Jurkat, Clone E6-1 (cell line): ENCODE measurements at places on chromosomes 12 and 14.

- peak; percentile 26 for DNase-seq
These were observed 172.8 kb upstream of the DCN start for GRCh38 chr12:91355150-91356006.

GRCh38 chr12:112971248-112971647 lies 7.1 kb upstream of the OAS2 start:
- DNase-seq = no peak

- no peak for DNase-seq
These were observed 114.0 kb upstream of the HIF1A start for GRCh38 chr14:61581340-61581739.

GRCh38 chr12:130795906-130796305 lies 43.1 kb downstream of the STX2 start:
- no peak for DNase-seq

- DNase-seq = no peak
These were observed 659 bp upstream of the FOXJ2 start for GRCh38 chr12:8031872-8032241.

DNA sequence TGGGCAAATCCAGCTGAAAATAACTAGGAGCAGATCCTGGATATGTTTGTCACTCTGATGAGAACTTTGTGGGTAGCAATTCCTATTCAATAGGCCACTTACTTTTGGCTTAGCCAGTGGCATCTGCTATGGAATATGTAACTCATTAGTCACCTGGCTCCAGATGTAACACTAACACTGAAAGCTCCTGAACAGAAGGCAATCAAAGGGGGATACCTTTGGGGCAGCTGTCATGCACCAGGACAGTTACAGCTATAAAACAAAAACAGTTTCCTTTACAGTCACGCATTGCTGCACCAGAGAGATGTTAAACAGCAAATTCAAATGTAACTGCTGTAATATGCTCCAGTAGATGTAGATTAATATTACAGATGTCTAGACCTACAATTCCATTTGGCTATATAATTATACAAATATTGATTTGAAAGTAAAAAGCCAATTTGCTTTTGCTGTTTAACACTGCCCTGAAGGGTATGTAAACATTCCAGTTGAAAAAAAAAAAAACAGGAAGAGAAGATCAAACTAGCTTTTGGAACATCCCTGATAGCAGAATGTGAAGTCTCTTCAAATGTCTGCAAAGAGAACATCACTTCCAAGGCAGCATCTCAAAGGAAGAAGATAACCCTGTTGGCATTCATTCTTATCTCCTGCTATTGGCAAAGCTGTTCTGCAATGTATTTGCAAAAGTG lies 18.4 kb downstream of the RACGAP1 start:
- no peak for DNase-seq

- peak; percentile 33 for DNase-seq
These were observed 46.3 kb downstream of the NTS start for GRCh38 chr12:85920324-85920947.

- DNase-seq = no peak
These were observed 11.5 kb upstream of the NT5DC3 start for GRCh38 chr12:103852498-103852997.

DNA sequence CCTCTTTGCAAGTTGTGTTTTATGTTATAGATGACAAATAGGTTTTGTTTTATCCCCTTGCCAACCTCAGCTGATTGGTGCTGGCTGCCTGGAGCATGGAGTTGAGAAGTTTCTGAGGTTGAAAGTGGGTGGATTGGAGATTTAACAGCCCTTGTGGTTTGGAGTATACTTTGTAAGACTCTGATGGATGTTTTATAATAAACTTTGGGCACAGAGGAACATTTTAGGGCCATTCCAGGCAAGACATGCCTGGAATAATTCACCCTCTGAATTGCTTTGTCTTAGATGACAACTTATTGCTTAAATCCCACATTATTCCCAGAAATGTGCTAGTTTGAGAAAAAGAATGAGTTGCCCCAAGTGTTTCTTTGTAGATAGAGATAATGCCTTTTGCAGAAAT lies 158.9 kb downstream of the SLC5A8 start:
- no peak for DNase-seq

DNA sequence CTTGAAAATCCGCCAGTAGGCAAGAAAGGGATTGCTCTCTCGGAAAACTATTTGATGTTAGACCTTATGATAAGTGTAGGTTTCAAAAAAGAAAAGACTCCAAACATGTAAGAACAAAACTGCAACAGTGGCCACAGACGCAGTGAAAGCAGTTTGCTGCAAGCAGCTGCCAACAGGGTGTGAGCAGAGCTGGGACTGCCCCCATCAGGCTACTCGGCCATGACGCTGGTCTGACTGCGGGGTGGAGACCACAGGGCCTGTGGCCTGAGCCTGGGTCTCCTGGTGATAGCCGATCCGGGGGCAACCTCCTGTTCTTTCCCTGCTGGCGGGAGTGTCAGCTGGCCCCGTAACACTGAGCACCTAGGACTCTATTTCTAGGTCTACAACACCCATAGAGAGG lies 63.2 kb downstream of the AMN start:
- no peak for DNase-seq

- DNase-seq = peak; percentile 59
These were observed 456.7 kb upstream of the SEL1L start for GRCh38 chr14:81990312-81990761.

DNA sequence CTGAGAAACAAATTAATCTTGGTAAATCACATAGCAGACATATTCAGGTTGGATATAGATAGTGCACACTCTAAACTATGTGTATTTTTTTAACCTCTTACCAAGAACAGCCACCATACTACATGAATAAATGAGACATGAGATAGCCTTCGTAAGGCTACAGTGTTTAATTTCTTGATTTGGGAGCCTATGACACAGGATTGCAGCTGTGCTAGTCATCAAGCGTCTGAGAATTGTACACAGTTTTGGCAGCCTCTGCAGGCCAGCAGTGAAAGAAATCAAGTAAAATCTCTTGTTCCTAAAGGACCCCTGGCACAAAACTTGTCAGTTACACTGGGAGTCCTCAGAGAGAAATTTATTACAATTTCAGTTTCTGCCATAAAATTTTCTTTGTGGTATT lies 236.1 kb downstream of the C12orf50 start:
- no peak for DNase-seq

GRCh38 chr12:102513272-102513671 lies 32.9 kb upstream of the IGF1 start:
- no peak for DNase-seq

DNA sequence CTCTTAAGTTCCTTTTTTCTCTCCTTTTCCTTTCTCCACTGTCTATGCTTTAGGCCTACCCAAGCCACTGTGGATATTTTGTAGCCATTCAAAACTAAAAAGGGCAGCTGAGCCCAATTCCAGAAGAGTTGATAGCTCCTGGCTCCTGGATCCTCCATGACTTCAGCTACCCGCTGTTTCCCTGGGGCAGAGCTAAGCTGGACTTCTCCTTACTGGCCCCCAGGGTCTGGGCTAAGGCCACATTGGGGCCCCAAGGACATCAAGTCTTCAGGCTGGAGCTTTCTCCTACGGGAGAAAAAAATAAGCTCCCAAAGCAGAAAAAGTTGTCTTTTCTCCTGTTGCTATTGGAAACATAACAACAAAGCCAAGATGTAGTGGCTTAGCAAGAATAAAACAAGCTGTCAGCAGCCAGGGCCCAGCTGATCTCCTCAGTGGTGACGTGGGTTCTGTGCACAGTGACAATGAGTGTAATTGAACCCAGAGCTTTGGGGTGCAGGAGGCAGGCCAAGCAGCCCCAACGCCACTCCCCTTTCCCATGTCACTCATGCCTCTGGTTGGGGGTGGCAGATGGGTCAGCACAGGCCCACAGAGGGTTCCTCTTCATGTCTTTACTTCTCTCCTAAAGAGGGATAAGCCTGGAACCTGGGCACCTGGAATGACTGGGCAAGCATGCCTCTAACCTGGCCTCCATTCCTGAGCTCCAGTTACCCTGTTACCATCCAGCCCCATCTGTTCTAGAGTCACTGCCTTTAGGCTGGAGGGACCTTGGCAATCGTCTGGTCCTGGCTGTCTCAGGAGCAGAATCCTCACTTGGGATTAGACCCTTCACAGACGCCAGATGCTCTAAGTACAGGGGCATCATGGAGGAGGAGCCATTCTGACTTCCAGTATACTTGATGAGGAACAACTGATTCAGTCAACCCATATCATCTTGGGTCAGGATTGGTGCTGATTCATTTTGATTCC lies 171.2 kb downstream of the ZFP36L1 start:
- no peak for DNase-seq

GRCh38 chr12:41684997-41685396 lies 459.7 kb downstream of the GXYLT1 start:
- no peak for DNase-seq

DNA sequence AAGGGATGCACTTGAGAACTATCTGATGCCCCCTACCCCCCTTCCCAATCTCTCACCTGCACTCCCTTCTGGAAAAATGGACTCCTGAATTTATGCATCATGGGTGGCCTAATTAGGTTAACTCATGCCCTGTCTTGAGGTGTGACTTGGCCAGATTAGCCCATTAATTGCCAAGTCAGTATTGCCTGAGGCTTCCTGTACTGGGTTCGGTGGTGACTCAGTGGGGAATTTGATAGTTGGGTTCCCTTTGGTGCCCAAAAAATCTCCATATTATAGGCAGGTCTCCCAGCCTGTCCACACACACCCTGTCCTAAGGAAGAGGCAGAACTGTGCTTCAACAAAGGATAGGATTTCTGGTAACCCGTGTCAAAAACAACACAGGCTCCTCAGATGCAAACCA lies 146.1 kb downstream of the CHST11 start:
- no peak for DNase-seq

DNA sequence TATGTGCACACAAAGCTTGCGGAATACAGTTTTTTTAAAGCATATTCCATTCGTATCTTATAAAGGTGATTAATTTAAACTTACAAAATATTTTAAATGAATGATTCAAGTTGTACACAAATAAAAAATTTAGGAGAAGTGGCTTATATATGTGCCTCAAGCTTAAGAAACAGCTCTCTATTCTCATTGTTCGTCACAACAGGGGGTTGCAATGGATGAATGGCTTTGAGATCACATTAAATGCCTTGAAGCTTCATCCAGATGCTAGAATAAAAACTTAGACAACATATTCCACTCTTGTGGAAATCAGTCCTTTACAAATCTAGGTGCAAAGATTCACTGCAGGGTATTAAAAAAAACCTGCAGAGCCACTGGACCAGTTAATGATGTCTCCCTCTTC lies 303.9 kb upstream of the LRFN5 start:
- DNase-seq = no peak

- peak; percentile 57 for DNase-seq
These were observed 3.9 kb upstream of the KRT4 start for GRCh38 chr12:52817699-52818238.

- DNase-seq = no peak
These were observed 29.5 kb upstream of the CISTR start for GRCh38 chr12:53781228-53781801.

GRCh38 chr12:131671871-131672270 lies 39.0 kb upstream of the SFSWAP start:
- no peak for DNase-seq

DNA sequence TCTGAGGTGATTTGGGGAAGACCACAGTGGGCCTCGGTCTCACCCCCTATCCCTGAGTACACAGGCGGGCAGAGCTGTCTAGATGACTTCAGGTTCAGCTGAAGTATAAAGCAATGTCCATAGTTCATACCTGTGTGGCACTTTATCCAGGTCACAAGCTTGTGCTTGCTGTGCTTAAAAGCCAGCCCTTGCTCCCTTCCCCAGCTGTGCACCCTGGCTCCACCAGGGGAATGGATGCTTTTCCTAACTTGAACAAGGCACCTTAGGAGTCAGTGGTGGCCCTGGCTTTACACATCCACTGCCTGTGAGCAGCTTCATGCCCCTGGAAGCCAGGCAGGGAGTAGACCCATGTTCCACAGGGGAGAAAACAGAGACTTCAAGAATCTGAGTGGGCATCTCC lies 5.5 kb downstream of the CARMIL3 start:
- DNase-seq = no peak

GRCh38 chr12:105822131-105823105 lies 316.3 kb downstream of the NUAK1 start:
- DNase-seq = no peak

GRCh38 chr14:45199230-45199629 lies 53.8 kb downstream of the MIS18BP1 start:
- DNase-seq = no peak

DNA sequence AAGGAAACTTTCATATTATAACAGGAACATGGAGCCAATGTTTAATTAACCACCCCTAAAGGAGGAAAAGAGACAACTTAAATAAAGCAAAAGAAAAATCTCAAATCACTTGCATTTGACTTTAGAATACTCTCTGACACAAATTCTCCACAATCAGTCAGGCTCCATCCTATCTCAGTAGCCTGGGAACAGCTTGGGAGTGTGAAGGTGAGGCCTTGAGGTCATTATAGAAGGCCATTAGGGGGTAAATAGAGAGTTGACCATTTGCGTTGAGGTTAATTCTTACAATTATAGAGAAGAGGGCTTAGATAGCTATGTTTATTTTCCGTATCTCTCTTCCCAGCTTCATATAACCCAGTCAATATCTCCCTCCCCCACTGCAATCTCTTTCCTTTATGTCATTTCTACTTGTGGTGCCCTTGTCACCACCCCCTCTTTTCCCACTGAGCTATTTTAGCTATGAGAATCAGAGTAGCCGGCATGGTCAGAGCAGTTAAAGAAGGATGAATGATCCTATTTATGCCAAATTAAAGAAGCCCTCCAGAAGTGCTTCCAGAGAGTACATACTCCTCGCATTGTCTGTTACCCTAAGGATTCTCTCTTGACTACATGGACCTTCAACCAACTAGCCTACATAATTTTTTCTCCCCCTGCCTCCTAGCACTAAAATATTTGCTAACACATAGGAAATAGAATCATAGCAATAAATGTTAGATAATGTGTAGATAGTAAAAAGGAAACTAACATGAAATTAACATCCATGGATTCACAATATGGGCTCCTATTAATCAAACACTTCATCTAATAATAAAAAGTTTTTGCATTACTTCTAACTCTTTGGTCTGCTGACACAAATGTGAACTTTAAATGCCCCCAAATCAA lies 135.2 kb upstream of the KRR1 start:
- no peak for DNase-seq

- no peak for DNase-seq
These were observed 43.6 kb downstream of the PTPRR start for GRCh38 chr12:70876952-70877351.

GRCh38 chr12:58918469-58918844 lies 1.8 kb downstream of the LRIG3 start:
- no peak for DNase-seq

- DNase-seq = no peak
These were observed 108.8 kb downstream of the CRACR2A start for GRCh38 chr12:3644104-3644503.

GRCh38 chr12:55974308-55974730 lies 441 bp downstream of the RAB5B start:
- DNase-seq = no peak
